WERI-Rb-1 (cell line): ENCODE measurements at places on chromosomes 4 and X.

GRCh38 chr4:29861307-29861706 lies 858.9 kb upstream of the PCDH7 start:
- DNase-seq: no peak

DNA sequence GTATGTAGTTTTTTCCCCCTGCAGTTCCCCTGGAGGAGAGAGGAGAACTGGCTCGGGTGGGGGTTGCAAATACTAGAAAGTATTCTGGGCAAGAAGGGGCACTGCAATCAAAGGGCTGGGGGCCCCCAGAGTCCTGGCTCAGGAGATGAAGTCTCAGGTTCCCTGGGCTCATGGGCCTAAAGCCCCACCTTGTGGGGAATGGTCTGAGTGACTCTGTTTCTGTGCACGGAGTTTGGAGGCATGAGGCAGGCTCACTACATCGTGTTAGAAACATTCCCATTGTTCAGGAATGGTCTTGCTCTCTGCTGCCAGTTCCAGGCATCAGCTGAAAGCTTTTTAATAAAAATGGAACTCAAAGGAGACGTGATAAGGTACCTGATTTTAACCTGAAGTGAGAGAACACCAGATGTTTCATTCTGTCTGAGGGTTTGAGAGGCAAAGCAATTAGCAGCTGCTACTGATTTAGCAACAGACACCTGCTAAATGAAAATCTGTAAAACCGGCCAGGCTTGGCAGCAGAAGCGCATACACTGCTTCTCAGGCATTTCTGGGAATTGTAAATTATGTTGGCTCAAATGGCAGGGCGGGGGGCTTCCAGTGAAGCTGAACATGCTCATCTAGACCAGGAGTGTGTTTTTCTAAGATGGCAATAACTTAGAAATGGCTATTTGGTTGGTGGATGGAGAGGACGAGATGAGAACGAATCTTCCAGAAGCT lies 122.7 kb downstream of the TMEM164 start:
- peak; percentile 44 for DNase-seq

GRCh38 chr4:57344296-57344695 lies 234.1 kb upstream of the IGFBP7 start:
- peak; percentile 17 for DNase-seq

DNA sequence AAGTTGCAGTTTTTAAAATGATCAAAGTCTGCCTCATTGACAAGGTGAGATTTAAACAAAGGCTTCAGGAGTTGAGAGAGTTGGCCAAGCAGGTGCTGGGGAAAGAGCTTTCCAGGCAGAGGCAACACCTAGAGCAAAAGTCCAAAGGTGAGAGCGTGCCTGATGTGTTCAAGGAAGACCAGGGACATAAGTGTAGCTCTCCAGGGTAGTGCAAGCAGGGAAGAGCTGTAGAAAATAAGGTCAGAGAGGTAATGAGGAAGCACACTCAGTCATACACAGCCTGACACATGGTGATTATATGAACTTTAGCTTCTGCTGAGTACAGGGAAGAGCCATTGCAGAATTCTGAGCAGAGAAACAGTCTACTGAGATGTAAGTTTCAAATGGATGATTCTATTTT lies 265.0 kb upstream of the NWD2 start:
- DNase-seq: no peak

- DNase-seq: no peak
These were observed 17.9 kb upstream of the BBS7 start for GRCh38 chr4:121888134-121888533.

GRCh38 chr4:19030048-19030447 lies 1008.5 kb upstream of the LCORL start:
- no peak for DNase-seq
